ENCODE measurements at places on chromosomes 6 and 20.

DNA sequence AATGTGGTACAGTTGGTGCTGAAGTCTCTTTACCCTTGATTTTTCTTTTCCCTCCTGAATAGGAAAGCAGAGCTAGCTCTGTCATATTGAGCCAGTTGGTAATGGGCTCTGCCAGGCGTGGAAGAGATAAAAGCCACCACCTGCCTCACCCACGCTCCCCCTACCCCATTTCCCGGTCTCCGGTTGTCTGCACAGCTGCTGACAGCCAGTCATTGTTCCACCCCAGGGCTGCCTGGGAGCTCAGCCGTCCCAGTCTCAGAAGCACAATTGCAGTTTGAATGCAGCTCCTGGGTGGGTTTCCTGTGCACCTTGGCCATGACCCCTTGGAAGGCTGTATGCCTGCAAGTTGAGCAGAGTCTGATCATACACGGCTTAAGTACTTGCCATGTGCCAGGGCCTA, 675.2 kb upstream of the FLRT3 start:
- no peak for DNase-seq

DNA sequence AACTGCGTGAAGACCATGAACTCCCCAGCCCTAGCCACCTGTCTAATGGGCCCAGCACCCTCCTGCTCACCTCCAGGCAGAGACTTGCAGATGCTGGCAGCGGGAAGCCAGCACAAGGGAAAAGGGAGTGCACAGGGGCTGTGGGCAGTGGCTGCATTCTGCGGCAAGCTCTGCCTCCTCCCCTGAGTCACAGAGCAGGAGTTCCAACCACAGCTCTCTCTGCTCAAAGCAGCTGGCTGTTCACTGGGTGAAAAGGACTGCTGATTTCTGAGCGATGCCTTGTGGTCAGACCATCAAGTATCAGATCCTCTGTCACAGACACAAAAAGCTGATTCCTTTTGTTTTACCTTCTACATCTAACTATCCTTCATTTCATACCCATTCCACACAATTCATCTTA, 10.5 kb downstream of the NKX2-2 start:
- peak; percentile 50 for DNase-seq

- DNase-seq: no peak
Observed at GRCh38 chr6:145627451-145627850, 107.9 kb downstream of the EPM2A start.

DNA sequence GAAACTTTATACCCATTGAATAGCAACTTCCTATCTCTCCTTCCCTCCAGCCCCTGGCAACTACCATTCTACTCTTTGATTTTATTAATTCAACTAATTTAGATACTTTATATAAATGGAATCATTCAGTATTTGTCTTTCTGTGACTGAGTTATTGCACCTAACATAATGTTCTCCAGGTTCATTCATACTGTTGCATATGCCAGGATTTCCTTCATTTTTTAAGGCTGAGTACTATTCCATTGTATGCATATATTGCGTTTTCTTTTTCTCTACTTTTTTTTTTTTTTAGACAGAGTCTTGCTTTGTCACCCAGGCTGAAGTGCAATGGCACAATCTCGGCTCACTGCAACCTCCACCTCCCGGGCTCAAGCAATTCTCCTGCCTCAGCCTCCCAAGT, 49.5 kb upstream of the BEND6 start:
- no peak for DNase-seq

GRCh38 chr6:112695001-112695400, 347.9 kb downstream of the RFPL4B start:
- DNase-seq: no peak

DNA sequence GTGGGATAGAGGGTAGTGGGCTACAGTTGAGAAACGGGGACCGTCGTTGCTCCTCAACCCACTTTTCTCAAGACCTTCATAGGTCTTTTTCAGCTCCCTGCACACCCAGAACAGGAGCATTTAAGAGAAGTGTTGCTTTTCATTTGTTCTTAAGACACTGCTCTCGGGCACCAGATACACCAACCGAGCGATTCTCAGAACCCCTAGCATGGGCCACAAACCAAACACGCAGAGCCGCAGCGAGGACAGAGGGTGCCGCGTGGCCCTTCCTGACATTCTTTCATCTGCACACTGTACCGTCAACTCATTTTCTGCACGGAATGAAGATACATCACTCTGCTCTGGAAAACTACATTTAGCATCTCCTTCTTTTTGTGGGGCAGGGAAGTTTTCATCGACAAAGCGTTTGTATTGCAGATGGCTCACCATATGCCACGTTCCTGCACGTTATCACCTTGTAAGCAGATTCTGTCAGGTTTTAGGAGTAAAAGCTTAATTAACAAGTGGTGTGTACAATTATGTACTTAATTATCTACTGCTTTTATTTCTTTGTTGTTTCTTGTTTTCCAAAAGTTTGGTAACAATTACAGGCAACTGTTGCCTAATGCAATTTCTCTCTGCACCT, 70.4 kb upstream of the MLN start:
- DNase-seq: no peak

DNA sequence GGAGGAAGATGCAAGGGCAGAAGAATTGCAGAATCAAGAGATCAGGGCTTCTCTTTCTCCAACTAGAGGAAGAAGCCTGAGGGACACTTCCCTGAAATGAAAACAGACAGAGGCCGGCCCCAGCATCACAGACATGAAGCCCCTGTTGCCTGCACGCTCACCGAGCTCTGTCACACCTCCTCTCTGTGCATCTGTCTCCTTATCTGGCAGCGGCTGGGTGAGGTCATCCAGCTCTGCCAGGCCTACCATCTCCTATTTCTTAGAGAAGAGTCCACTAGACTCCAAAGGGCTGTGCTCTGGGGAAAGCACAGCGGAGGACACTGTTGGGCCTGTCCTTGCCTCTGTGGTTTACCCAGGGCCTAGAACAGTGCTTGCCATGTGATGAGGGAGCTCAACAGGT, 71.9 kb upstream of the MLN start:
- no peak for DNase-seq

GRCh38 chr20:48728042-48728825, 99.6 kb downstream of the PREX1 start:
- no peak for DNase-seq

- no peak for DNase-seq
Observed at GRCh38 chr6:158627940-158628211, 16.7 kb downstream of the DYNLT1 start.

DNA sequence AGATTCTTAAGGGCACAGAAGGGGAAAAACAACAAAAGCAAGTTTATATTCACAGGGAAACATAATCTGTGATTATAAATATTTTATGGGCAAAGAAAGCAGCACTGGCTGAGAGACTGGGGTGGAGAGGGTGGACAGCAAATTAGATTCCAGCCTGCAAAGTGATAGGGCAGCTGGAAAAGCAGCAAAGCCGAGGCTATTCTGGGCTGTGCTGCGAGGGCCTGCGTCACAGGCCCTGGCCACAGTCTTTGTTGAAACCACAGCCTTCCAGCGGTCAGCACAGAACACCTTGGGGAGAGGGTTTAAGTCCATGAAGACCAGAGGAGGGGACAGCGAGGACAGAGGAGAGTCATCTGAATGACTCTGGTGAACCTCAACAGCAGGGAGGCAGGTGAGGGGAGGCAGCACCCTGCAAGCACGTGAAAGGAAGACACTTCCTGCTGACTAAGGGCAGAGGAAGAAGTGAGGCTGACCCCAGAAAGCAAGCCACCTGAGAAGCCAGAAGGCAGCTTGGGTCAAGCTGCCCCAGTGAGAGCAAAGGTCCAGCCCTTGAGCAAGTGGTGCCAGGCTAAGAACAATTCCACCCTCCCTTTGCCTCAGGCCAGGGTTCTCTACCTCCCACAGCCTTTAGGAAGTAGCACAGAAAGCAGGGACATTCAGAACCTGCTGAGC, 17.1 kb downstream of the MRPL14 start:
- no peak for DNase-seq

GRCh38 chr20:60137657-60138245, 179.5 kb downstream of the CDH26 start:
- DNase-seq: peak; percentile 37

GRCh38 chr6:140061110-140062042, 686.9 kb upstream of the CITED2 start:
- DNase-seq: peak; percentile 41

- DNase-seq: no peak
Observed at GRCh38 chr6:111069382-111070104, 17.8 kb upstream of the SLC16A10 start.

DNA sequence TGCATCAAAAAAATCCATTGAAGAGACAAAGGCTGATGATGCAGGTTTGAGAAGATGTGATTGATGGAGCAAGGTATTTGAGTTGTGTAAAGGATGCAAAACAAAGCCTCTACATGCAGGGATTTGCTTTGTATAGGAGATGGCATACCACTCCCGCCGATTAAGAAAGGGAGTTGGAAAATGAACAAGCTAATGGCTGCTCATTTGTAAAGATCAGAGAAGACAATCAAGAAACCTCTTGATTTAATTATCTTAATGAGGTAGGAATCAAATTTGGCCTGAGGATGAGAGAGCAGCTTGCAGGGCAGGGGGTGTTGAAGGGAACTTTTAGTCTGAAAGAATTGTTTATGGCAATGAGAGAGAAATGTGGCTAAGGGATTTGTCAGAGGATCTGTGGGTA, 448.2 kb upstream of the ADGRB3 start:
- no peak for DNase-seq

GRCh38 chr20:8471465-8471864, 339.4 kb downstream of the PLCB1 start:
- DNase-seq: no peak

DNA sequence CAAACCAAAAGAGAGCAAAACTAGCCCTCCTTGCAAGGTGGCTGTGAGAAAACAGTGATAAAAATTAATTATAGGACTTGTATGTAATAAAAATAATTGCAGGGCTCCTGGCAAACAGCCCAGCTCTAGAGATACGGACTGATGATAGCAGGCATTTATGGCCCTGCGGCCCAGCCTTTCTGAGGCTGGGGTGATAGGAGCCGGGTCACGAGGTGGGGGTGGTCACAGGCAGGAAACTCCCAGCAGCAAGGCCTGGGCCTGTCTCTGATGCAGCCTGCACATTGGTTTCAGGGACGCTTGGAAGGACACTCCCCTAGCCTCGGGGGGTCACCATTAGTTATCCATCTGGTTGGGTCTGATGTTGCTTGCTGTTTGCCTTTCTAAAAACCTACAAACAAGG, 18.7 kb upstream of the TTPAL start:
- DNase-seq: no peak

GRCh38 chr6:80454197-80454596, 347.7 kb downstream of the BCKDHB start:
- DNase-seq: peak; percentile 95

DNA sequence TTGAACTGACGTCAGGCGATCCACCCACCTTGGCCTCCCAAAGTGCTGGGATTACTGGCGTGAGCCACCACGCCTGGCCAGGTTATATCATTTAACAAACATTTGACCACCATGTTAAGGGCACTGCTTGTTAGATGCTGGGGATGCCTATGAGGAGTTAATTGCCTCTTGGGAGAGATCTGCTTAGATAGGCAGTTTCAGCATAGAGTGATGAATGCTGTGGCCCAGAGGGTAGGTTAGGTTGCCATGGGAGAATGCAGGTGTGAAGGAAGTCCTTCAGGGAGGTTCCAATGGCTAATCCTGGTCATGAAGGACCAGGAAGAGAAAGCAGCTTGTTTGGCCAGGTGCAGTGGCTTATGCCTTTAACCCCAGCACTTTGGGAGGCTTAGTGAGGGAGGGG, 17.0 kb downstream of the PHF20 start:
- no peak for DNase-seq

DNA sequence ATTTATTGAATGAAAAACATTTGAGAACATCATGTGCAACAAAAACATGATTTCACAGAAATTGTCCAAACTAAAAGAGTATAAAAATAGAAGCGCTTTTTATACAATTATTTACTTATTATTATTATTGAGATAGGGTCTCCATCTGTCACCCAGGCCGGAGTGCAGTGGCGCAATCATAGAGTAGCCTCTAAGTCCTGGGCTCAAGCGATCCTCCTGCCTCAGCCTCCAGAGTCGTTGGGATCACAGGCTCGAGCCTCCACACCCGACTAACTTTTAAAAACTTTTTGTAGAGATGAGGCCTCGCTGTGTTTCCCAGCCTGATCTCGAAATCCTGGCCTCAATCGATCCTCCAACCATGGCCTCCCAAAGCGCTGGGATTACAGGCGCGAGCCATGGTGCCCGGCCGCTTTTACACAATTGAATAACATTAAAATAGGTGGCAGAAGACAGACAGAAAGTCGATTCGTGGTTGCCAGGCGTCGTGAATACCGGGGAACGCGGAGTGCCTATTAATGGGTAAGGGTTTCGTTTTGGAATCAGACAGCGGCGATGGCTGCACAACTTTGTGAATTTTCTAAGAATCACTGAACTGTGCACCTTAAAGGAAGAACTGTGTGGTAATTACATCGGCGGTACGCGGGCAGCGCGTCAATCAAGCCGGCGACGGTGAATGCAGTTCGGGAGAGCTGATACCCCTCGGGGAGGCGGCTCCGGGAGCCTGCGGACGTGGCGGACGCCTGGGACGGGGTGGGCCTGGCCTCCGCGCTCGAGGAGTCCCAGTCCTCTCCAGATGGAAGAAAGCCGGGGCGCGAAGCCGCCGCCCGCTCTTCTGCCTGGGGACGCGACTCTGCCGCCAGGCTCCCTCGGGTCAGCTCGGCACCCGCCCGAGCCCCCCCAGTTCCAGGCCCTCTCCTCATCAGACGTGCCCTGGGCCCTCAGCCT, 807 bp downstream of the TBC1D20 start:
- peak; percentile 59 for DNase-seq
